ENCODE measurements at places on chromosomes 11 and 22.

- DNase-seq: no peak
Measured at GRCh38 chr22:28112548-28113043, 193.5 kb upstream of the PITPNB start.

- DNase-seq: no peak
Measured at GRCh38 chr22:29787371-29787980, 20.3 kb downstream of the UQCR10 start.

DNA sequence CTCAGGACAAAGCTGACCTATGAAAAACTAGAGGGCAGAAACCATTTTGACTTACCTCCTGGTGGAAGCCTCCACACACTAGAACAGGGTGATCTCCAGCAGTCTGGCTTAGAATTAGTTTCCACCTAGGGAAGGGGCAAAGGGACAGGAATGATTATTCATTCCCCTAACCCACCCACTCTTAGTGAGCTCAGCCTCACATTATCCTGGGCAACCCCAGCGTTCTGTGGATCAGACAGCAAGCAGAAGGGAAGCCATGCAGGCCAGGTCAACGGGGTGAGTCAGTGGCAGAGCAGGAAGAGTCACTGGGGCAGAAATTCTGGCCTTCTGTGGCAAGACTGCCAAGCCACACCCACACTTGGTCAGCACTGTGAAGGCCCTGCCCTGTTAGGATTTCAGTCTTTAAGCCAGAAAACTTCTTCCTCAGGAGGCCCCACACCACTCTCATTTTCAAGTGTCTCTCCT lies 10.5 kb downstream of the NUMA1 start:
- no peak for DNase-seq

- DNase-seq: no peak
Measured at GRCh38 chr11:71466358-71466757, 13.4 kb downstream of the NADSYN1 start.

- DNase-seq: no peak
Measured at GRCh38 chr11:132549561-132549960, 982.7 kb downstream of the OPCML start.

GRCh38 chr11:70557742-70558485 lies 159.6 kb downstream of the CTTN start:
- no peak for DNase-seq

DNA sequence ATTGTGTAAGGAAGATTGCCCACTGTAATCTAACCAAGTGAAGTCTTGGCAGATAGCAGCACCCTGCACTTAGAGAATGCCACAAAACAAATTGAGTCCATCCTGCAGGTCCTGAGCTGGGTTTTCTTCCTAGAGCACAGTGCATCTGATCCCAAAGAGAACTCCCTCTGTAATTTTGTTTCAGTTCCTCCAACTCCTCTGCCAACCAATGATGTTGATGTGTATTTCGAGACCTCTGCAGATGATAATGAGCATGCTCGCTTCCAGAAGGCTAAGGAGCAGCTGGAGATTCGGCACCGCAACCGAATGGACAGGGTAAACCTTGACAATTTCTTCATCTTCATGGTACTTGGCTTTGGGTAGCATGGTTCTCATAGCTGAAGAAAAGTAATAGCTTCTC lies 33.1 kb upstream of the ST14 start:
- no peak for DNase-seq

DNA sequence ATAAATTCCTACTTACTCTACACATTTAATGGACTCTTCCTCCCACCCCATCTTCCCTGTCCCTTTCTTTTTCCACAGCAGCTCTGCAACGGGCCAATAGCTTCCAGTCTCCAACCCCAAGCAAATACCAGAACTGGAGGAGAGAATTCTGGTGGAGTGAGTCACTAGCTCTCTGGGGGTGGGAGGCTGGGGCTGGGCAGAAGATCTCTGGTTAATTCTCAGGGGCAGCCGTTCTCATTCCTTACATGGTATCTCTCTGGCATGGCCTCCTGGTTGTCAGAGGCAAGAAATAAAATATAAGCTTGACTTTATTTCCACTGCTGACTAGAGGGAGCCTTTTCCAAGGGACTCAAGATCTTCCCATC lies 90.4 kb upstream of the PARVA start:
- DNase-seq: no peak

DNA sequence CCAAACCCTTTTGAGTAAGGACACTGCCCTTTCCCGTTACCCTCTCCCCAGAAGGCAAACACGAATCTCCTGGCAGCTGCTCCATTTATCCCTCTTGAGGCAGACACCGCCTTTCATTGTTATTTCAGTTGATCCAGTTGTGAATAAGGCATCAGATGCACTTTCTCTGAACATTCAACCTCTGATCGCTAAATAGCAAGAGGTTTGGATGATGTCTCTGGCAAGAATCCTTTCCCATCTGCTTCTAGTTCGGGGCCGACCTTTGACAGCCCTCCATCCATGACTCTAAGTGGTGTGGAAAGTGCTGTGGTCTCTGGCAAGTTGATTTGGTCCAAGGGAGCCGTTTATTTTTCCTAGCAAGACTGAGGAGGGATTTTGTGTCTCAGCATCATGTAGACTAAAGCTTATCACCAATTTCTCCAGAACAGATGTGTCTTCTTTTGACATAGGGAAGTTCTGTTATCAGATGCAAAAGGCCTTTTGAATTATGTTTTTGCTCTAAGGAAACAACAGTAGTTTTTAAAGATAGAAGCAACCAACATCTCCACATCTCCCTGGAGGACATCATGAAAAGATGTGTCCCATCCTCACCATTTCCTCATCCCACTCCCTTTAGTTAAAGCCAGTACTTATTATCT lies 123.6 kb downstream of the CCDC34 start:
- DNase-seq: no peak

GRCh38 chr11:46363455-46364005 lies 16.3 kb downstream of the DGKZ start:
- DNase-seq: no peak
